Glomerular endothelial cell (primary cell): ENCODE measurements at places on chromosomes 7 and 10.

DNA sequence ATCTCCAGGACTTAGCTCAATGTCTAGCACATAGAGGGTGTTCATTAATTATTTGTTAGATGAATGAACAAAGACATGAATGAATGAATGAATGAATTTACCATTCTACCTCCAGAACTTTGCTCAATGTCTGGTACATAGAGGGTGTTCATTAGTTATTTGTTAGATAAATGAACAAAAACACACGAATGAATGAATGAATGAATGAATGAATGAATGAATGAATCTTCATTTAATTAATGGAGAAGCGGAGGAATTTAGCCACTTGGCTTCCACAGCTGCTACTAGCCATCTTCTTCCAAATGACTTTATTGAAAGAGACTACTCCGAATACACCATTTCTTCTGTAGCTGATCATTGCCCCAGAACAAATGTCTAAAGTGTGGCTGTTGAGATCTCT, 368.9 kb downstream of the FRMD4A start:
- no peak for DNase-seq

GRCh38 chr10:10584161-10584560, 433.5 kb upstream of the CELF2 start:
- DNase-seq, result no peak

DNA sequence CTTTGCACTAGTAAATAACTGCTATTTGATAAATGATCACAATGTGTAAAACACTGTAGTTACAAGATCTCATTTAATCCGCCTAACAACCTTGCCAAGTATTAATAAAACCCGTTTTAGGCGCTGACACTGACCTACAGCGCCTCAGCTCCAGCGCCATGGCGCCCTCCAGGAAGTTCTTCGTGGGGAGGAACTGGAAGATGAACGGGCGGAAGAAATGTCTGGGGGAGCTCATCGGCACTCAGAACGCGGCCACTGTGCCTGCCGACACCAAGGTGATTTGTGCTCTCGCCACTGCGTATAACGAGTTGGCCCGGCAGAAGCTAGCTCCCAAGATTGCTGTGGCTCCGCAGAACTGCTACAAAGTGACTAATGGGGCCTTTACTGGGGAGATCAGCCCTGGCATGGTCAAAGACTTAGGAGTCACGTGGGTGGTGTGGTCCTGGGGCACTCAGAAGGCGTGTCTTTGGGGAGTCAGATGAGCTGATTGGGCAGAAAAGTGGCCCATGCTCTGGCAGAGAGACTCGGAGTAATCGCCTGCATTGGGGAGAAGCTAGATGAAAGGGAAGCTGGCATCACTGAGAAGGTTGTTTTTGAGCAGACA, 1.1 kb upstream of the TNPO3 start:
- no peak for DNase-seq

GRCh38 chr7:88071994-88072714, 138.1 kb downstream of the ADAM22 start:
- no peak for DNase-seq

DNA sequence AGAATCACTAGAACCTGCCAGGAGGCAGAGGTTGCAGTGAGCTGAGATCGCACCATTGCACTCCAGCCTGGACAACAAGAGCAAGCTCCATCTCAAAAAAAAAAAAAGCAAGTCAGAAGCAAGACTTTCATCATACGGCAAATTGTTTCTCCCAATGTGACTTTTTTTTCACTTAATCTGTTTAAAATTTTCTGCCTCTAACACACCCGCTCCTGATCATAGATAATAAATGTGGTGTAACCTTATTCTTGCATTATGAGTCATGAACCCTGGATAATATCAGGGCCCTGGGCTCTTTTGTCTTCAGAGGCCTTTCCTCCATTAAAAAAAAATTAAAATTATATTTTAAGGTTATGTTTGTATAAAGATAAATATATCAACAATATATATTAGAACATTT, 111.4 kb upstream of the JCAD start:
- DNase-seq, result no peak

DNA sequence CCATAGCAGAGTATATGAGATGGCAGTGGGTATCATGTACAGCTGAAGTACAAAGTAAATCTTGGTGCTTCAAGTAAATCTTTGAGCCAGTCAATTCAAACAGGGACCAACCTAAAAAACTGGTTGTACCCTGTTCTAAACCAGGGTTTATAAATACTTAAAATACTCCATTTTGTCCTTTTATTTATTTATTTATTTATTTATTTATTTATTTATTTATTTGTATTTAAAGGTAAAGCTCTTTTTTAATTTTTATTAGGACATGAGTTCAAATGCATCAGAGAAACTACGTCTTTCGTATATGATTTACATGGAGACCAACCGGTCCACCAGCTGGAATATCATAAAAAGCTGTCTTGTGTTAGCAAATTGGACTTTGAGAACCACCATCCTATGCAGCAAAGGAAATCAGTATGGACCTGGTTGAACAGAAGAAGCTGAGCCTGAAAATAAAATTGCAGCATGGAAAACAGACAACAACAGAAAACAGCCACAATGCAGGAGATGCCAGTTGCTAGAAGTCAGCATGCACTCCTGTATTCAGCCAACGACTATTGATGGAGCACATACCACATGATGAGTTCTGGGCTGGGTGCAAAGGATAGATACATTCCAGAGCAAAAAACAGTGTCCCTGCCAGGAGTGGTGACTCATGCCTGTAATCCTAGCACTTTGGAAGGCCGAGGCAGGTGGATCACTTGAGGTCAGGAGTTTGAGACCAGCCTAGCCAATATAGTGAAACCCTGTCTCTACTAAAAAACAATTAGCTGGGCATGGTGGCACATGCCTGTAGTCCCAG, 60.0 kb downstream of the PLXNA4 start:
- no peak for DNase-seq

DNA sequence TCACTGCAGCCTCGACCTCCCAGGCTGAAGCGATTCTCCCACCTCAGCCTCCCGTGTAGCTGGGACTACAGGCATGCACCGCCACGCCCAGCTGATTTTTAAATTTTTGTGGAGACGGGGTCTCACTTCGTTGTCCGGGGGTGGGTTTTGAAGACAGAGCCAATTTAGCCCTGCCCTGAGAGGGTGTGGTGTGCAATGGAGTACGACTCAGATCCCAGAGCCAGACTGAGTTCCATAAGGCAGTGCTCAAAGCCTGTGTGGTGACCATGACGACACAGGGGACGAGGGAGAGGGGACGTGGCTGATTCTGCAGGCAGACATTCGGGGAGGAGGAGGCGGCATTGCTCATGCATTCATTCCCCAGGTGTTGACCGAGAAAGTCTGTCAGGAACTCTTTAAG, 72.1 kb downstream of the ZMIZ1 start:
- DNase-seq, result no peak

- no peak for DNase-seq
Observed at GRCh38 chr10:20970708-20971107, 73.6 kb upstream of the NEBL start.

DNA sequence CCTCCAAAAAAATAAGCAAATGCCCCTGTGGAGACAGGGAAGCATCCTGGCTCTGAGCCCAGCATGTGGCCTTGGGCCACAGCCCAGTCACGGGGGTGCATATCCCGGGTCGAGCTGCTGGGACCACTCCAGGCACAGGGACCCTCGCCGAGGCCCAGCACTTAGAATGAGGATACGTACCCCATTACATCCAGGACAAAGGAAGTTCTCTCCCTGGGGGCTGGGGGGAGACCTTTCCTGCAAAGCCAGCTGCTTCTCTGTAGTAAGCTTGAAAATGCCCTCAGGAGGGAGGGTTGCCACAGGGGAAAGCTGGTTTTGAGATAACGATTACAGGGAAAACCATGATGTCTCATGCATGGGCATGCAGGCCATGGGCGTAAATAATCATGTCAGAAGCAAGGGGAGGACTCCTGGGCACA, 75.5 kb downstream of the HIPK2 start:
- no peak for DNase-seq

GRCh38 chr7:46454816-46455215, 533.7 kb upstream of the IGFBP3 start:
- no peak for DNase-seq

DNA sequence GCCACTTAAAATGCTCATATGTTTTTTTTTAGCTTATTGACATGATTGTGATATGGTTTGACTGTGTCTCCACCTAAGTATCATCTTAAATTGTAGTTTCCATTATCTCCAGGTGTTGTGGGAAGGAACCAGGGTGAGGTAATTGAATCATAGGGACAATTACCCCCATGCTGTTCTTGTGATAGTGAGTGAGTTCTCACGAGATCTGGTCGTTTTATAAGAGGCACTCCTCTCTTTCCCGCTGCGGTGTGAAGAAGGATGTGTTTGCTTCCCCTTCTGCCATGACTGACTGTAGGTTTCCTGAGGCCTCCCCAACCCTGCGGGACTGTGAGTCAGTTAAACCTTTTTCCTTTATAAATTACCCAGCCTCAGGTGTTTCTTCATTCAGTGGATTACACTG, 80.5 kb upstream of the ETV1 start:
- DNase-seq, result no peak

GRCh38 chr7:128893251-128894100, 17.0 kb downstream of the KCP start:
- no peak for DNase-seq
